ENCODE measurements at places on chromosomes 5 and 9.

DNA sequence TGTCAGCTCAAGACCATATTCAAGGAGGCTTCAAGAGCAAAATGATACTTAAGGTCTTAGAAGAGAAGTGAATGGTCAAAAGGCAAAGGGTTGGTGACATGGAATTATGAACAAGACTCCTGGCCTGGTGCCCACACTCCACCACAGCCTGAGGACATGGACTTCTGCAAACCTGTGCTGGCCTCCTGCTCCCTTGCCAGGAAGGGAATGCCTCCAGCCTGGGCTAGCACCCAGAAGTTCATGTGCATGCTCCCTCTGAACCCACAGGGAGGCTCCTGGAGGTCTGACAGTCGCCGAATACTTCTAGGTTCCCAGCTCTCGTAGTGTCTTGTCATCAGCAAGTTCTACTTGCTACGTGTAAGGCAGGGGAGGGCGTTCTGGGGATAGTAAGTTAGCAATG is 156.7 kb downstream of the FSTL4 start:
- no peak for DNase-seq

GRCh38 chr9:85421641-85422040 is 320.1 kb downstream of the AGTPBP1 start:
- no peak for DNase-seq

DNA sequence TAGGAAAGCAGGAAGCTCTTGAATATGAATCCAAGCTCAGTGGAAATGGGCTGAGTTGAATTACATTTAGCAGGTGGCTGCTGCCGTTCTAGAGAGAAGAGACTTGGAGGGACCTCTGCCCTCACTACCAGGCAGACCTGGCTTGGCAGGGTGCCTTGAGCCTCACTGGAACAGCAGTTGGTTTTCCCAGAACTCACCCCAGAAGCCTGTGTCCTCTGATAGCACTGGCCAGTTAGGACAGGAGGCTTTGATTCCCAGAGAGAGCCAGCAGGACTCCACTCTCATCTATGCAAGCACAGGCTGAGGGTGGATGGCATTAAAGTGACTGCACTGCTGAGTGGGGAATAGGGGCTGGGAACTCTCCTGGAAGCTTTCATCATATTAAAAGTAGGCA is 54.8 kb downstream of the PWWP2A start:
- DNase-seq: no peak

- no peak for DNase-seq
Measured at GRCh38 chr5:132012371-132013005, 1.0 kb upstream of the ACSL6 start.

DNA sequence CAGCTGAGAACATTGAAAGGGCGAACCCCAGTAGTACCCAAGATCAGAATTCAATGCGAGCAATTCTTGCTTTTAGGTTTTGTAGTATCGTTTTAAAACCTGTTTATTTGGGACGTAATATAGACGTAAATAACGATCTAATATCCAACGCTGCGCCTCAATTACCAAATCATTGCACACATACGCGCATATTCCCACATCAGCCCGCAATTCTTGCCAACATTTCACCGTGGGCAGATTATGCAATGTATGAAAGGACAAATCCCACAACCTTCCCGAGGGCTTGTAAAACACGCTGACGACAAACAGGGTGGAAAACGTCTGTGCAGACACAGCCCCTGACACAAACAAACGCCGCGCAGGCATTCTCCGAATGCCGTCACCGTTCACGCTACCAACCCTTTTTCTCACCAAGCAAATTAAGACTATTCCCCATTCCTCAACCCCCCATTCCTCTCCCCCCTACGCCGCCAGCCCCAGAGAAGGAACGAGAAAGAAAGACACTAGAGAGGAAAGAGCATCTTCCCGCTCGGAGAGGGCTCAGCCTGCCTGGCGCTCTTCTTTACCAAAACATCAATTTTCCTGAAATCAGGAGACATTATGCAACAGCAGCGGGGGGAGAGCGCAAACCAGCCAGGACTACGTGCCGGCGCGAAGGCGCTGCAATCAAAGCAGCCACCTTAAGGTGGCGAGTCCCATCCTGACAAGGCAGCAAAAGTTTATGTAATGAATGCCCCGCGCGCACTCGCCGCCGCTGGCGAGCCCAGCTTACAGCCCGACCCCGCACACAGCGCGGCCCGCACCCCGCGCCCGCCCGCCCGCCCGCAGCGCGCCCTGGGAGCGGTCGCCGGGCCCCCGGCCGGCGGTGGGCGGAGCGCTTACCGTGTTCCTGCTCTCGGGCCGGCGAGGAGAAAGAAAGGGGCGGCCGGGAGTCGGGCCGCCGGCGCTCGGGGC is 597 bp downstream of the NFIL3 start:
- DNase-seq: peak; percentile 41

- DNase-seq: no peak
Measured at GRCh38 chr9:18791074-18791473, 241.9 kb downstream of the SAXO1 start.

- DNase-seq: no peak
Measured at GRCh38 chr5:72556351-72557166, 49.3 kb upstream of the ZNF366 start.

- no peak for DNase-seq
Measured at GRCh38 chr5:54177058-54177457, 133.3 kb downstream of the ARL15 start.

DNA sequence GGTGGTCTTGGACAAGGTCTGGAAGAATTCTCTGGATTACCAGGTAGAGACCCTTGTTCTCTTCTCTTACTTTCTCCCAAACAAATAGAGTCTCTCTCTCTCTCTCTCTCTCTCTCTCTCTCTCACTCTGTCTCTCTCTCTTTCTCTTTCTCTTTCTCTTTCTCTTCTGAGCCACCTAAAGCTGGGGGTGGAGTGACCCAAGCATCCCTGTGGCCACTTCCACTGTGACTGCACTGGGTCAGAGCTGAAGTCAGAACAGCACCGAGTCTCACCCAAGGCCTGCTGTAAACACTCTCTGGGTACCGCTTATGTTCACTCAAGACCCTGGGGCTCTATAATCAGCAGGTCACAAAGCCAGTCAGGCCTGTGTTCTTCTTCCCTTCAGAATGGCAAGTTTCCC is 513.7 kb downstream of the EBF1 start:
- DNase-seq: no peak

GRCh38 chr5:82004511-82004910 is 32.7 kb downstream of the ATG10 start:
- DNase-seq: no peak

DNA sequence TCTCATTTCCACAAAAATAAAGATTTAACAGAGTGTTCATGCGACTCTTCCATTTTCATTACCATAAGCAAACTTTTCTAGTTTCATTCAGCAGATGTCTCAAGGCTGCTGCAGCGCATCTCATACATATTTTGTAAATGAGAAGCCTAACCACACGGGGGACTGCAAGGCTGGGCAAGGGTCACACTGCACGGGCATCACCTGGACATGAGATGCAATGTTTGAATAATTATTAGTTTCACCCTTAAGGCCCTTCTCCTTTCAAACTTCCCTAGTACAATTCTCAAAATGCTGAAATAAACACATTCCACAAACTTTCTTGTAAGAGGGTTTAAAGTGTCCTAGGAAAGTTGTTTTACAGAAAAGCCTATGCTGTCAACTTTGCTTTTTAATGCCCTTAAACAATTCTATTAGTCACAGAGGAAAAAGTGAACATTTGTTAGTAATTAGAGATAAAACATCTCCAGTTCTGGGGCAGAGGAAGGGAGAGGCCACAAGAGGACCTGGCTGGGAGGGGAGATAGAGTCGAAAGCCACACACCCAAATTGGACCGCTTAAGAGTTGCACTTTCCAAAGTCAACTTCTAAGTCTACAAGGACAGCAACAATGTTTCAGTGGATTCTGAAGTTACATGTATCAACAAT is 1.3 kb downstream of the DENND1A start:
- DNase-seq: no peak

- no peak for DNase-seq
Measured at GRCh38 chr5:56825222-56825824, 10.0 kb downstream of the MAP3K1 start.

GRCh38 chr5:35120715-35121114 is 73.0 kb upstream of the AGXT2 start:
- DNase-seq: no peak

DNA sequence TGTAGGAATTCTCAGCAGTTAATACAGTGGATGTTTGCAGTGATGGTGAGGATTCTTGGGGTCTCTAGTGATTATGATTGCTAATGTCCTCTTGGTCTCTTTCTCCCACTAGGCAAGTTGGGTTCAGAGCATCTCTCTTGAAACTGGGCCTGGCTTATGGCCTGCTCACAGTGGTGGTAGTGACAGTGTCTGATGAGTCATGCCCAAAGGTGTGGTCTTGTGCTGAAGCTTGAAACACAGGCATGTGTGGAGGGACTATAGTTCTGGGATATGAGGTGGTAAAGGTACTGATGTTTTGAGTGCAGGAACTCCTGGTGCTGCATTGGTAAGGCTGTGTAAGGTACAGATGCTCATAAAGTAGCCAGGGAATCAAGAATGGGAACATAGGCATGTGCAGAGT is 231.1 kb downstream of the FAM170A start:
- no peak for DNase-seq

GRCh38 chr9:33506626-33507370 is 17.3 kb upstream of the ANKRD18B start:
- DNase-seq: peak; percentile 69

- DNase-seq: no peak
Measured at GRCh38 chr9:76692458-76693129, 71.6 kb upstream of the PCA3 start.

DNA sequence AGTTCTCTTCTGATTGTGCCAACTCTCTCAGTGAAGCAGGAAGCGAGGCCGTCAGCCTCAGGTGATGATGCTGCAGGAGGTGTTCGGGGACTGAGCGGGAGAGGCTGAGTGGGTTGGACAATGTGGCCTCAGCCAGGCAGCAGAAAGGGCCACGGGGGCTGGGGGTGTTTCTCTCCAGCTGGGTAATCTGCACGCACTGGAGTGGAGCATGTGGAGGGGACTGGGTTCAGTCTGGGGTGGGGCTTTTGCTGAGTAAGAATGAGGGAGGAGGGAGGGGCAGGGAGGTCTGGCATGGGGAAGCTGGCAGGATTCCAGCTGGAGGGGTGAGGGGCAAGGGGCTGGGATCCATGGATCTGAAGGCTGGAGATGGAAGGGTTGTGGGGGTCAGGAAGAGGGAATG is 60.8 kb upstream of the PHYKPL start:
- no peak for DNase-seq

- DNase-seq: peak; percentile 13
Measured at GRCh38 chr5:175464074-175464941, 14.1 kb upstream of the SFXN1 start.

- DNase-seq: no peak
Measured at GRCh38 chr9:14089051-14089803, 224.7 kb downstream of the NFIB start.

DNA sequence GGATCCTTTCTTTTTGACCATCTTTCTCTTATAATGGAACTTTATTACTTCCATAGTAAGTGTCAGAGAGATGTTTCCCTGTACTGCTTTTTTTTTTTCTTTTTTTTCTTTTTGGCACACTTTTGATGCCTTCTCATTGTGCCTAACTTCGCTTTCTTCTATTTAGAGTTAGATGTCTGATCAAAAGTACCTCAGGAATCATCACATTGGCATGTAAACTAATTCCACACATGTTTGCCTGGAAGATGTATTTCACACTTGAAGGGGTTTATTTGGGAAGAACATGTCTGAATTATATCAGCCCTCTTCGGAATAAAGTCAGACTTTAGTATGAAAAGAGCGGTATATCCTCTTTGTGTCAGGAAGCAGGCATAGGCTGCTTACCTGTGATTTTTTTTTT is 35.1 kb downstream of the SMARCA2 start:
- DNase-seq: no peak

GRCh38 chr5:761854-762710 is 22.4 kb downstream of the ZDHHC11B start:
- DNase-seq: no peak

- no peak for DNase-seq
Measured at GRCh38 chr5:112316731-112317130, 102.3 kb downstream of the EPB41L4A start.

DNA sequence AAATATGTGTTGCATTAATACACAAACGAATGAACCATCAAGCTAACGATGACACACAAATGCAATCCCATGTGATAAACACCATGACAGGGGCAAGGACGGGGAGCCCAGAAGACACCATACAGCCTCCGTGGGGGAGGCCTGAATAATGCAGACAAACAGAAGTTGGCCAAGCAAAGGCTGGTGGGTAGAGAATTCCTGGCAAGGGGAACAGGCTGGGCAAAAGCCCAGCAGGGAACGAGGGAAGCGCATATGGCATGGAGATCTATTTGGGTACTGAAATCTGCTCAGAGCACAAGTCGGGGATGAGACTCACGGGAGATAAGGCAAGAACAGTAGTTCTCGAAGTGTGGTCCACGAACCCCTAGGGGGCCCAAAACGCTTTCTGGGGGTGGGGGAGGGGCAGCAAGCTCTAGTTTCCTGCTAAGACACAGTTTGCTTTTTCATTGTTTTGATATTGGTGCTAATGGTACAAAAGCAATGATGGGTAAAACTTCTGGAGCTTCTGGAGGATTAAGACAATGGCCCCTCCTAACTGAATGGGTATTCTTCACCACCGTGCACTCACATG is 42.9 kb upstream of the FBXW11 start:
- DNase-seq: no peak

DNA sequence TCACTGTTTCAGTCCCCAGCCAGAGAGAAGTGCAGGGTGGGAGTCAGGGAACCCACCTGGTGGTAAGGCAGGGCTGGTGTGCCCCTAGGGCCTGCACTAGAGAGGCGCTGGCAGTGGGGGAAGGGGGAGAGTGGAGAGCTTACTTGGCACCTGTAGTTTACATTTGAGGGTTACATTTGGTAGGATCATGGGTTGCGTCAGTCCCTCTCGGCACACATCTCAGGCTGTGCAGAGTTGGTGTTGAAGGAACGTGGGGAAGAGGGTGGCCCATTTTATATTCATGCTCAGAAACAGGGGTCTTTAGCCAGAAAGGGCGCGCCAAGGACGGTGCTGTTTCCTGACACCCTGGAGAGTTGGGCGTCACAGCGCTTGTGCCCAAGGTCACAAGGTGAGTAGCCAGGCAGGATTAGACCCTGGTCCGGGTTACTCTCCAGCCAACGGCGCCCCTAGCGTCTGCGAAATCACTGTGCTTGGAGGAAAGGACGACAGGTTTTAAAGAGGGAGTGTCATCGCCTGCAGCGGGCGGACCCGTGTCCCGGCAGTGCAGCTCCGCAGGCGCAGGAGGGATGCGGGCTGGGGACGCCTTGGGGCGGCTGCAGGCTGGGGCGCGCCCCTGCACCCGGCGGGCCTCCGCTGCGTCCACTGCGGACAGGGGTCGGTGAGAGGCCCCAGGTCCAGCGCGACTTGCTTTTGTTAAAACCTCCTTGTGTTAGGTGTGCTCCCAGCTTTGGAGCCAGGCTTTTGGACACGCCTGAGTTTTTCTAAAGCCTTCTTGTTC is 272.6 kb downstream of the FANCC start:
- no peak for DNase-seq

DNA sequence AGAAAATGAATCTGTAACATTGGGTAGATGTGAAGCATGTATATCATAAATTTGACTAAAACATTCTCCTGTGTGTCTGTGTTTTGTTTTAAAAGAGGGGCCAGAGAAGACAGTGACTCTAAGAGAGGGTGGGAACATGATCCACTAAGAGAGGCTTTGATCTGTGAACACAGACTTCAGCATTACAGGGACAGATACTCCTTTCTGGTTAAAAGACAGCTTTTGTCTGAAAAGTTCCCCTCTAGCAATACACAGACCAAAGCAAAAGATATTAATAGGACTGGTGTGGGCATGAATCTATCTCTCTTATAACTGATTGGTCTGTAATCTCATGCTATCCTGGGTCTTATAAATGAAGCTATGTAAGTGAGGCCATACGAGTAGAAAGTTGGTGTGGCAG is 150.9 kb downstream of the NUDT12 start:
- DNase-seq: no peak

GRCh38 chr5:124342986-124343385 is 403.5 kb downstream of the ZNF608 start:
- no peak for DNase-seq

GRCh38 chr9:19286634-19287188 is 56.2 kb downstream of the DENND4C start:
- DNase-seq: no peak
